Activated CD4-positive, alpha-beta memory T cell treated with anti-CD3 and anti-CD28 coated beads for 36 hours (primary cell): ENCODE measurements at places on chromosomes 1 and 21.

- DNase-seq: no peak
These were observed 62.9 kb downstream of the RIPK4 start for GRCh38 chr21:41703857-41704501.

GRCh38 chr1:197399755-197400521, 131.9 kb downstream of the CRB1 start:
- DNase-seq: peak; percentile 17

DNA sequence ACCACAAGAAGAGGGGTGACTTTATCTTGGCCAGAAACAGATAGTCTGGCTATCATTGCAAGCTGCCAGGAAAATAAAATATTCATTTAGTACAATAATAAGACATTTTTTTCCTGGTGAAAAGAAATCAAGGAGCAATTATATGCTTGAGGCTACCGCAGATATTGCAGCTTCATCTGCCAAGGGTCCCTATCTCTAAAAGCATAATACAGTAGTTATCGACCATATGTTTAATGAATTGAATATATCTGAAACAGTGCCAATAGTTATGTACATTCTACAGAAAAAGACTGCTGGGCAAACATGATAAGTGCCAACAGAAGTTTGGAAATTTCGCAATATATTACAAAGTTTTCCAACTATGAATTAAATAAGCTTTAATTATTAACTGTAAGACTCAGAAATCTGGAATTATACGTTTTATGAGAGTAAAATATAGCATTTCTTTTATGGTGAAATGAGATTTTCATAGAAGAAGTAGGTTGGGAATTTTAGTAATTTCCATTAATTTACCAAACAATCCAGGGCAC, 561.1 kb upstream of the ZP4 start:
- no peak for DNase-seq

DNA sequence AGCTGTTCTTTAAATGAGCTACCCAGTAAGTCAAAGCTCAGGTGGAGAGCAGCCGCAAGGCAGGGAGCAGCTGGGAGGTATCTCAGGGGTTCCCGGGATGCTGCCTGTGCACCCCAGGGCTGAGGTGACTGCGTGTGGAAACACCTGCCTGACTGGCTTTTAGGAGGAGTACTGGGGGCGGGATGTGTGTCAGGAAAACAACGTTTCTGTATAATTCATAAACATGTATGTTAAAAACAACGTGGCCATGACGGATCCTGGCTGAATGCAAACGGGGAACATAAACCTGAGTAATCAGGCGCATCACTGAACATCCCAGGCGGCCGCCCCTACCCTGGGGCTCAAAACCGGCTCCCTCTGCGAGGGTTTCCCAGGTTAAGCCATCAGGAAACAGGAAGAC, 1.5 kb downstream of the C1orf159 start:
- no peak for DNase-seq

- DNase-seq: no peak
These were observed 28.3 kb downstream of the PDE4B start for GRCh38 chr1:65820983-65821382.

GRCh38 chr1:154463512-154463990, 38.5 kb upstream of the TDRD10 start:
- DNase-seq: peak; percentile 89

- DNase-seq: peak; percentile 55
These were observed 639 bp upstream of the DNAJB4 start for GRCh38 chr1:78003882-78004718.

DNA sequence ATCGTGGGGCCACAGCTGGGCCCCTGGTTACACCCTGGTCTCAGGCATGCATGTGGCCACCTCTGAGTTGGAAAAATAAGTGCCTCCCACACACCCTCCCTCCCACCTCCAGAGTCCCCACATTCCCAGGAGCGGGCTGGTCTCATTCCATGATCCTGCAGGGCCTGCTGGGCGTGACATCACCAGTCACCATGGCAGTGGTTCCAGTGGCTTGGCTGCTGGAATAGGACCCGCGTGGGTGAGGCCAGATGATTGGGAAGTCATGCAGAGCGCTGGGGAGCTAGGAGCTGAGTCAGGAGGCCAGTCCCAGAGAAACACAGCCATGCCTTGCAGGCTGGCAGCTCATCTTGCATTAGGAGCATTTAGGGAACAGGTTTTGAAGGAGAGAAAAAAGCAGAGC, 125.4 kb upstream of the TMEM51 start:
- no peak for DNase-seq

DNA sequence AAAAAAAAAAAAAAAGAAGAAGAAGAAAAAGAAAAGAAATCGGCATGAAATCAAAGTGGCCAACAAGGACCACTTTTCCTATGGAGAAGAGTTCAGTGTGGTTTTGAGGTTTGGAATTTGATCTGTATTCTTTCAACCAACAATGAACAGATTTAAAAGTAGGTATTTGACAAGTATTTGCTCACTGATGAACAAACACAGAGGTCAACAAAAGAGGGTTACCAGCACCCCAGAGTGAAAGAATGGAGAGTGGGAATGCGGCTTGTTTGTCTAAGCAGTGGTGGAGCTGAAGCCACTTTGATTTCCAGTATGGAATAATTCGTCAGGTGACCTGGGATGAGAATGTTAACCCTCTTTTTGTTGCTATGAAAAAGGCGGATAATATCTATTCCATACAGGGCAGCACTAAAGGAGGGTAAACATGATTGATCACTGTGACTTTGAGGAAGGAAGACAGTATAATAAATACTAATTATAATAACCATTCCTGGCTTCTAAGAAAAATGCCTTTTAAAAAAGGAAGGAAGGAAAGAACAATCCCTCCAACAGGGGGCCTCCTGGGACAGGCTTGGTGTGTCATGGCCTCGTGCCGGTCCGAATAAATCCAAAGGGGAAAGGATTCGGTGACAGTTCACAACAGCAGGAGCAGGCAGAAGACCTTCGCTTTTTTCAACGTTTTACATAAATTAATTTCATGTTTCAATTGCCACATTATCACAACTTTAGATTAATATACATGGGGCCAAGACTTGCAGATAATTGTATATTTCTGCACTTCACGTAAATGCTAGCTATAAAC, 37.2 kb upstream of the SIM2 start:
- no peak for DNase-seq

- no peak for DNase-seq
These were observed 44.1 kb downstream of the ZNF678 start for GRCh38 chr1:227607336-227607898.

DNA sequence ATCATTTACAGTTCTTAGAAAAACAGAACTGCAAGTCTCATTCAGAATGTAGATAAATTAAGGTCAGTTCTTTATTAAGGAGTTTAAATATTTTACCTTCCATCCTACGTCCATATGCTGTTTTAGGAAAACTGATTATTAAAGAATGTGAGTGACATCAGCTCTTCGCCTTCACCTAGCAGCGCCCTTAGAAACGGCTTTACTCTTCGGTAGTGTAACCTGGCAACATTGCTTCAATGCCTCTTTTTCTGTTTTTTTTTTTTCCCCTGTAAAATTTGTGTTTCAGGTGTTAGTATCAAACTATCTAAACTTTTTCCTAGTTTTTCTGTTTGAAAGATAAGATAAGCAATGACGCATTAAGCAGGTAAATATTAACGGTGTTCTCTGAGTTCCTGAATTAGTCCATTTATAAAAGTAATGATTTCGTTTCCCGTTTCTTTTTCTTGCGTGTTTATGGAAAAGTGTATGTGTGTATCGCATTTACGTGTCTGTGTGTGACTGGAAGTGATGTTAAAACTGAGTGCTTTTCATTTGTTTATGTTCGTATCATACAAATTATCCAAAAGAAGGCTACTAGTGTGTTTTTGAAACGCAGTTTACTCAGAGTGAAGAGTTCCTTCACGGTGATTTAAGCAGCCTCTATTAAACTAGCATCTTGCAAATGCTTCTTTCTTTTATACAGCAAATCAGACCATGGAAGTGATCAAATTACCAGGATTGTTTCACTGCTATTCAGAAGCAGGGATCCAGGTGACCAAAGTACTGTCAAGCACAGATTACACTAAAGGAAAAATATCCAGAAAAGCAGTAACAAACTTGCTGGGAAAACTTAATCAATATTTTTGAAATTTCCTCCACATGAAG, 139.0 kb downstream of the SDCCAG8 start:
- DNase-seq: no peak

GRCh38 chr1:24517898-24518297, 15.3 kb downstream of the RCAN3 start:
- DNase-seq: no peak
